ENCODE measurements at places on chromosomes 5 and 9. TPM values are rescaled to one million over a fixed set of nuclear protein-coding genes. Genes with fewer than 3 reads are reported as not detected.

Gene CKMT2
- total RNA-seq: 909 TPM

Gene OLFM1
- 9.7 TPM for total RNA-seq

Gene SHROOM1
- total RNA-seq: 3.2 TPM

Gene SLC6A3
- total RNA-seq: not detected

Gene SPAG8
- total RNA-seq: 1.6 TPM

Gene CDH6
- total RNA-seq: 1.1 TPM

Gene DNAH5
- not detected for total RNA-seq

Gene ADAMTS2
- 13.6 TPM for total RNA-seq

Gene DPM2
- total RNA-seq: 4.7 TPM

Gene SEC24A
- total RNA-seq: 9.6 TPM

- H3K27me3 ChIP-seq: no peaks in the 10 kb centered on the region
- H3K36me3 ChIP-seq: no peaks in the 10 kb centered on the region
- peaks cover 36% of the 10 kb centered on the region for H3K4me1 ChIP-seq
- H3K4me3 ChIP-seq: no peak overlapping the region
Observed at GRCh38 chr5:141834331-141834730, 43.9 kb downstream of the PCDH1 start.

- H3K4me1 ChIP-seq: no peaks in the 10 kb centered on the region
- DNase-seq: no peak
- no peaks in the 10 kb centered on the region for H3K36me3 ChIP-seq
- no peak overlapping the region for H3K27ac ChIP-seq
Observed at GRCh38 chr5:39143151-39143860, 69.1 kb upstream of the RICTOR start.

GRCh38 chr9:18352711-18353110 is 121.2 kb upstream of the ADAMTSL1 start:
- no peaks in the 10 kb centered on the region for H3K27me3 ChIP-seq
- H3K36me3 ChIP-seq: no peaks in the 10 kb centered on the region
- no peak overlapping the region for H3K27ac ChIP-seq
- DNase-seq: no peak
- no peak overlapping the region for H3K4me3 ChIP-seq

DNA sequence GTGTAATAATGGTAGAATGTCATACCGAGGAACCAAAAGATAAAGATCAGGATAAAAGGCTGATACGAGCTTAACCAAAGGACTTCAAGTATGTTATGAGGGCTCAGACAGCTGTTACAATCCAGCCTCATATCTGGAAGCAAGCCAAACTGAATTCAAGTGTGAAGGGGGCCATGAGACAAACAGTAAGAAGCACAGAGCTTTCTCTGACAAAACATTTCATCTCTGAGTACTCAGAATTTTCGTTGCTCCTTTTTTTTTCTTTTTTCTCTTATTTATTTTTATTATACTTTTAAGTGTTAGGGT is 52.9 kb upstream of the CD180 start:
- no peak overlapping the region for H3K4me3 ChIP-seq
- no peak overlapping the region for H3K27ac ChIP-seq
- H3K36me3 ChIP-seq: no peaks in the 10 kb centered on the region

GRCh38 chr9:11088821-11089374 is 476.1 kb upstream of the PTPRD start:
- no peaks in the 10 kb centered on the region for H3K27me3 ChIP-seq
- DNase-seq: no peak
- no peak overlapping the region for H3K4me3 ChIP-seq
- no peaks in the 10 kb centered on the region for H3K4me1 ChIP-seq
- H3K36me3 ChIP-seq: no peaks in the 10 kb centered on the region
- H3K27ac ChIP-seq: no peak overlapping the region

GRCh38 chr5:65086234-65086890 is 317.6 kb downstream of the CWC27 start:
- H3K4me1 ChIP-seq: no peaks in the 10 kb centered on the region
- no peak overlapping the region for H3K27ac ChIP-seq
- H3K36me3 ChIP-seq: no peaks in the 10 kb centered on the region
- no peaks in the 10 kb centered on the region for H3K27me3 ChIP-seq
- H3K4me3 ChIP-seq: no peak overlapping the region

DNA sequence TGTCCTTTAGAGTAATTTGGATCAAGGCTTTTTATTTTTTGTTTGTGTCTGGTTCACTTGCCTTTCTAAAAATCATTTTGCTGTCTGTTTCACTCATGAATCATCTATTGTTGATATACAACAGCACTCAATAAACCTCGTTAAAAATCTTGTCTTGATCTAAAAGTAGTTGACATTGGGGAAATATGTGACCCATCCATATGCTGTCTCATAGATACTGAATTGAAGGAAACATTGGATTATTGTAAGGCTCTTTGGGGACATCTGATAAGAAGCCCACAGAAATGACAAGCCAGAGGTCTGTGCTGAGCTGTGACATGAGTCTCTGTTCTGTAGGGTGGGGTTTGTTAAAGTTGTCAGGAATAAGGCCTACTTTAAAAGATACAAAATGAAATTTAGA is 208.0 kb downstream of the PDZD2 start:
- no peak for DNase-seq
- no peaks in the 10 kb centered on the region for H3K4me1 ChIP-seq
- H3K27ac ChIP-seq: no peak overlapping the region
- H3K27me3 ChIP-seq: no peaks in the 10 kb centered on the region
- H3K4me3 ChIP-seq: no peak overlapping the region

- no peak overlapping the region for H3K27ac ChIP-seq
- no peaks in the 10 kb centered on the region for H3K4me1 ChIP-seq
- no peak overlapping the region for H3K4me3 ChIP-seq
- no peaks in the 10 kb centered on the region for H3K36me3 ChIP-seq
Observed at GRCh38 chr5:111415053-111415452, 97.3 kb downstream of the STARD4 start.

GRCh38 chr5:115551415-115551814 is 6.8 kb upstream of the FEM1C start:
- H3K4me1 ChIP-seq: no peaks in the 10 kb centered on the region
- no peaks in the 10 kb centered on the region for H3K27me3 ChIP-seq
- DNase-seq: no peak

- H3K27me3 ChIP-seq: no peaks in the 10 kb centered on the region
- H3K27ac ChIP-seq: no peak overlapping the region
- DNase-seq: no peak
- H3K4me1 ChIP-seq: peaks cover 17% of the 10 kb centered on the region
Observed at GRCh38 chr5:54577528-54577927, 60.0 kb downstream of the SNX18 start.

DNA sequence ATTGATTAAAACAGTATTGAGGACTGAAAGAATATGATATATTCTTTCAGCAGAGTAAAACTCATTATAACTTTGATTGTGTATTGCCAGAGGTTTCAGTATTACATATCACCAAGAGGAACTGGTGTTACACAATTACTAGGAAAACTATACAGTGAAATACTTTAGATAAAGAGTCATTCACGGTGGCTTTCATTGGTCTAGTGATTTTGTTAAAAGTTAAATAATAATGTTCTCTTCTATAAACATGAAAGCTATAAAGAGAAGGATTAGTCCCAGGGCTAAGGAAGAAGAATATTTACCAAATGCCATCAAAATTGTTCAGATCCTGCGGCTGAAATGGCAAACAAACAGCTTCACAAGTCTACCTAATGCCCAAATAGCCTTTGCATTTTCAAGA is 306.2 kb downstream of the SEMA5A start:
- no peaks in the 10 kb centered on the region for H3K27me3 ChIP-seq
- no peak overlapping the region for H3K27ac ChIP-seq
- no peaks in the 10 kb centered on the region for H3K4me1 ChIP-seq
- no peak overlapping the region for H3K4me3 ChIP-seq
- DNase-seq: no peak

DNA sequence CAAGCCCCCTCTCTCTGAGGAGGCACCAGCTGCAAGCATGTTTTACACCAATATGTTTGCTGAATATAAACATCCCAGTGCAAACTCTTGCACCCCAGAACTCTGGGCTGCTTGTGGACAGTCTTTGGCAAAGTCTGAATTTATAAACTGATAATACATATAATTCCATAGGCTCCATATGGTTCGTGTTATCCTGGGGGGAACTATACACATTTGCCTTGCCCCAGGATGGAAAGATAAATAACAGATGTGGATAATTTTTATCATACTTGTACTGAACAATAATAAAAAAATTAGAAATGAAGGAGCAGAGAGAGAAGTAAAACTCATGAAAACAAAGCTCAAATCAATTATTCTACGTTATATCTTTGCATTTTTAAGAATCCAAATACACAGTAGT is 50.6 kb upstream of the GAS1 start:
- H3K4me1 ChIP-seq: no peaks in the 10 kb centered on the region
- H3K27me3 ChIP-seq: no peaks in the 10 kb centered on the region
- no peak overlapping the region for H3K4me3 ChIP-seq
- DNase-seq: no peak
- H3K27ac ChIP-seq: no peak overlapping the region
- H3K36me3 ChIP-seq: no peaks in the 10 kb centered on the region

- H3K4me1 ChIP-seq: no peaks in the 10 kb centered on the region
- H3K36me3 ChIP-seq: peaks cover 23% of the 10 kb centered on the region
- DNase-seq: peak; percentile 69
Observed at GRCh38 chr5:142151436-142152383, 43.1 kb downstream of the NDFIP1 start.

DNA sequence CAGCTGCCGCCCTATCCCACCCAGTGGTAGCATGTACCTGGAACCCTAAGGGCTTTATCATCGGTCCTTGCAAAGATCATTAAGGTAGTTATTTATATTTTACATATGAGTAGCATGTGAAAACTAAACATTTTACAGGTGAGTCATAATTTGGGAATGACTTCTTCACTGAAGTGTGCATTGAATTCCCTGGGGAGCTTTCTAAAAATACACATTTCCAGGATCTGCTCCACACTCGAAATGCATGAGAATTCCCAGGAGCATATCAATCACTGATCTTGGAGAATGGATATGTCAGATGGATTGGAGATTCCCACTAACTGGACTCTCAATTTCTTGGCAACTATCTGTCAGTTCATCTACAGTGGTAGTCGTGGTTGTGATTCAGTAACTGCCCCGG is 717.5 kb downstream of the IRX1 start:
- H3K36me3 ChIP-seq: no peaks in the 10 kb centered on the region
- DNase-seq: no peak
- no peaks in the 10 kb centered on the region for H3K27me3 ChIP-seq
- H3K4me1 ChIP-seq: no peaks in the 10 kb centered on the region

GRCh38 chr5:173664154-173664526 is 47.7 kb upstream of the BOD1 start:
- DNase-seq: no peak
- H3K4me1 ChIP-seq: no peaks in the 10 kb centered on the region
- no peak overlapping the region for H3K4me3 ChIP-seq
- H3K36me3 ChIP-seq: no peaks in the 10 kb centered on the region

GRCh38 chr9:130997925-130998596 is 10.9 kb upstream of the LAMC3 start:
- no peaks in the 10 kb centered on the region for H3K36me3 ChIP-seq
- no peaks in the 10 kb centered on the region for H3K27me3 ChIP-seq
- H3K27ac ChIP-seq: no peak overlapping the region
- H3K4me1 ChIP-seq: peaks cover 5% of the 10 kb centered on the region

- no peak overlapping the region for H3K4me3 ChIP-seq
- no peaks in the 10 kb centered on the region for H3K4me1 ChIP-seq
- H3K27ac ChIP-seq: no peak overlapping the region
- DNase-seq: no peak
- H3K27me3 ChIP-seq: no peaks in the 10 kb centered on the region
Observed at GRCh38 chr9:92988215-92988768, 41.0 kb downstream of the FGD3 start.

DNA sequence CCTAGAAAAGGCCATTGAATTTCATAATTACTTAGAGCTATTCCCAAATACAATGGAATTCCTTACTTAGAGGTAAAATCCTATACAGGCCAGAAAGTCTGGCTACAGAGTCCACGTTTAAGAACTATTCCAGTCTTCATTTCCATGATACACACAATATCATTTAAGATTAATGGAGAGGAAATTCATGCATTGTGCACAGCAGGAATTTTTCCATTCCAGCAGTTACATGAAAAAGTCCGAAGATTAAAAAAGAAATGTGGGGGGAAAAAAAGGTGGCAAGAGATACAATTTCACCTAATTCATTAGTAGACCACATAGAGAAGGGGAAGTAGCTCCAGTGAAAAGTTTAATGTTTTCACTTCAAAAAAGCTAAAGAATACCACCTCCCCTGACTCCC is 63.1 kb downstream of the CHD1 start:
- no peaks in the 10 kb centered on the region for H3K27me3 ChIP-seq
- no peaks in the 10 kb centered on the region for H3K4me1 ChIP-seq
- no peak for DNase-seq
- no peak overlapping the region for H3K4me3 ChIP-seq
- H3K36me3 ChIP-seq: peaks cover 48% of the 10 kb centered on the region

Data from right atrium auricular region (tissue), 2 donors.